Activated CD4-positive, alpha-beta T cell treated with anti-CD3 and anti-CD28 coated beads, Interleukin-2, amount 50 U/mL, for 16 hours (primary cell): ENCODE measurements at places on chromosomes 6 and 20.

DNA sequence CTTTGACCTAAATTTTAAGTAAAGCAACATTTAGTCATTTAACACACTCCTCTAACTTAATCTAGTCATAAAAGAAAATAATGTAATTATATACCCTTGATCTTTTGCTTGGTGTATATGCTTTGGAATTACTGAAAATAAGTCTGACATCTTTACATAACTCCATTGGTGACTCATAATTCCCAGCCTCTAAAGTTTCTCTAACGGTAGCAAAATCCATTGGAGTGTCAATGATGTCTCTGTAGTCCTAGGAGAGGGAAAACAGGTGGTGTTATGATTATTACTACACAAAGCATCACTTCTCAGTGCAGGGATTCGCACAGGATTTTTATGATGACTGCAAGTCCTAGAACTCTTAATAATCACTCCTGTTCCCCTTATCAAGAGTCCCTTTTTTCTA, 80.2 kb downstream of the IRAK1BP1 start:
- no peak for DNase-seq

DNA sequence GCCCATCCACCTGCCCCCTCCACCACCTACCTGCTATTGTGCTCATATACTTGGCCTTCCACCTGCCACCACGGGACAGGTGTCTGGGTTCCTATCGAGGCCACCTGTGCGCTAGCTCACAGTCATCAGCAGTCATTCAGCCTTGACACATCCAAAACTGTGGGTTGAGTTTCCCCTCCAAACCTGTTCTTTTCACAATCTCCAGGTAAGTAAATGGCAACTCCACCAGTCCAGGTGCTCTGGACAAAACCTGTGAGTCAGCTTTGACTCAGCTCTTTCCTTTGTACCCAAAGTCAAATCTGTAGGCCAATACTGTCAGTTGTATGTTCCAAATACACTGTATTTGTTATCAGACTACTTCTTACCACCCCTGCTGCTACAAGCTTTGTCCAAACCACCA, 52.6 kb downstream of the SPTLC3 start:
- DNase-seq = no peak

GRCh38 chr6:137705160-137706082, 161.6 kb upstream of the TNFAIP3 start:
- peak; percentile 74 for DNase-seq

GRCh38 chr20:37885593-37886503, 17.1 kb upstream of the VSTM2L start:
- DNase-seq = no peak
